NCI-H146 (cell line): ENCODE measurements at places on chromosomes 2 and 18.

GRCh38 chr2:69740502-69740951, 1.4 kb upstream of the ANXA4 start:
- no peak for DNase-seq

DNA sequence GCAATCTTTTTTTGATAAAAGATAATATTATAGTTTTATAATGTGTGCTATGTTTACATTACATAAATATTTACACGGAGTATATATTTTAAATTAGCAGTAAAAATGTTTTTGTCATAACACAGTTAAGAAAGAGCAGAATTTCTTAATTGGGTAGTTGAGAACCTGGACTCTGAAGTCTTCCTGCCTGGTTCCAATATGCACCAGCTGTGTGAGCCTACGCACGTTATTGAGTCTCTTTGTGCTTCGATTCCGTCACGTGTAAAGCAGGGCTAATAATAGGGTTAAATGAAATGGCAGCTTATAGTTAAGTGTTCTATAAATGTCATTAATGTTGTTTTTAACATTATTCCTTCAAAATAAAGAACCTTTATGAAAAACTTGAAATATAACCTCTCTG, 1.2 kb upstream of the CCDC88A start:
- DNase-seq, result no peak

GRCh38 chr2:119583291-119583690, 39.0 kb downstream of the CFAP221 start:
- DNase-seq, result no peak

DNA sequence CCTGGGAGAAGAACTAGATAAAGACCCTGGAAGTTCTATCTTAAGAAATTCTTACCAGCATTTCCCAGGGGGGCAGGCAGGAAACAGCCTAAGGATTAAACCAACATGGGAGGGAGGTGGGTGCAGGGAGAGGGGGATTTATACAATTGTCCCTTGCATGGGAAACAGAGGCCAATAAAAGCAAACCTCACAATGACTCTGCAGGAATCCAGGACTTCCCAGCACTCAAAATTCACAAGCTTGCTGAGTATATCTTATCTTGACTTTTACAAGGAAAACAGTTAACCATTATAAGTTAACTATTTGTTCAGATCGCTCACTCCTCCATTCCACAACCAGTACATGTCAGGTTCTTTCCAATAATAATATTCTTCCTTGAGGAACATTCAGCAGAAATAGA, 241.3 kb downstream of the MREG start:
- no peak for DNase-seq

DNA sequence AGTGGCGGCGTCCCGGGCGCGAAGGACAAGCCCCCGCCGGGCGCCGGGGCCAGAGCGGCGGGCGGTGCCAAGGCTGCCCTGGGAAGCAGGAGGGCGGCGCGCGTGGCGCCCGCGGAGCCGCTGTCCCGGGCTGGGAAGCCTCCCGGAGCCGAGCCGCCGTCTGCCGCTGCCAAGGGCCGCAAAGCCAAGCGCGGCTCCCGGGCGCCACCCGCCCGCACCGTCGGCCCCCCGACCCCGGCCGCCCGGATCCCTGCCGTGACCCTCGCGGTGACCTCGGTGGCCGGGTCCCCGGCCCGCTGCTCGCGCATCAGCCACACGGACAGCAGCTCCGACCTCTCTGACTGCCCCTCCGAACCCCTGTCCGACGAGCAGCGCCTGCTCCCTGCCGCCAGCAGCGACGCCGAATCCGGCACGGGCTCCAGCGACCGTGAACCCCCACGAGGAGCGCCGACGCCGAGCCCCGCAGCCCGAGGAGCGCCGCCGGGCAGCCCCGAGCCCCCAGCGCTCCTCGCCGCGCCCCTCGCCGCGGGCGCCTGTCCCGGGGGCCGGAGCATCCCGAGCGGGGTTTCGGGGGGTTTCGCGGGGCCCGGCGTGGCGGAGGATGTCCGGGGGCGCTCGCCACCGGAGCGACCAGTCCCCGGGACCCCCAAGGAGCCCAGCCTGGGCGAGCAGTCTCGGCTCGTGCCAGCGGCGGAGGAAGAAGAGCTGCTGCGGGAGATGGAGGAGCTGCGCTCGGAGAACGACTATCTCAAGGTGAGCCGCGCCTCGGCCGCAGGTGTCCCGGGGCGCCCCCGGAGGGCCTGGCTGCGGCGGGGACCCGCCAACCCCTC, 820 bp downstream of the MTCL1 start:
- peak; percentile 57 for DNase-seq

DNA sequence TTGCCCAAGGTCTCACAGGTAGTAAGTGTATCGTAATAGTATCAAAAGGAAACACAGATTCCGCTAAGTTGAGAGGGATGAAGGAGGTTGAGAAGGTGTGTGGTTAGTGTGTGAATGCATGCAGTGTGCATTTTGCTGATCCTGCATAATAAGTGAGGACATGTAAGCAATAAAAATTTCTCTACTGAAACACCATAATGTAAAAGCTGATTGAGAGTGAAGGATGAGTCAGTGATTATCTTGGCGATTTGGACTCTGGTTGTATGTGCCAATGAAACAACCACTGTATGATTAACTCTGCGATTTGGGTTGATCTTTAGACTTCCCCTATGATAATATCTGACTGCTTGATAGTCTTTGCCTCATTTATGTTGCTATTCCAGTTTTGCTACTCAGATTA, 16.7 kb upstream of the ADGRF3 start:
- no peak for DNase-seq

GRCh38 chr18:54983041-54983686, 23.9 kb upstream of the CCDC68 start:
- peak; percentile 60 for DNase-seq

DNA sequence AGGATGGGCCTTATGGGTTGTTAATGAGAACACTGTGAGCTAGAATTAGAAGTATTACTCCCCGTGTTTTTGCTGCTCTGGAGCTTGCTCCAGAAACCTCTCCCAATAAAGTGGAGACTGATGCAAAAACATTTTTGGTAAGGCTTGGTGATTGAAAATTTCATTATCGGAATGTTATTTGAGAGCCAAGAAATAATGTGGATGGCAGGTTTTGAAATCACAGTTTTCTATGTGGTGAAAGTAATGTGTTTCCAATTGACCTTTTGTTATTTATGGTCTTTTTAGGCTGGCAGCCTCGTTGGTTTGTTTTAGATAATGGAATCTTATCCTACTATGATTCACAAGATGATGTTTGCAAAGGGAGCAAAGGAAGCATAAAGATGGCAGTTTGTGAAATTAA, 5.1 kb downstream of the PLEKHA3 start:
- DNase-seq, result no peak

DNA sequence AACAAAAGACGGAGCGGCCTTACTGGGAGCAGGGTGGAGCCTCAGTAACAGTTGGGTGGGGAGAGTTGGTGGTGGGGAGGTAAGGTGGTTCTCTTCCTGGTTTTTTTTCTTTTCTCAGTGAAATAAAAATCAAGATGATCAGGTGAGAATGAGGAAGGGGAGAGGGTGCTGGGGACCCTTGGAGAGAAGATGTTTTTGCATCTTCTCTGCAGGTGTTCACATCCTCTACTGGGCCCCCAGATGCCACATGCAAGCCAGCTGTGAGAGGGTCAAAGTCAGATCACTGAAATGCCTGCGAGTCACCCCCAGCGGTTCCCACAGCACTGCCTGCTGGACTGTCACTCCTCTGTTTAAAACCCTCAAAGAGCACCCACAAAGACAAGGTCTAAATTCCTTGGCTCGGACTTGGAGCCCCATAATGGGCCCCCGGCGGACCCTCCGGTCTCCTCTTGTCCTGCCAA, 69.8 kb upstream of the FHL2 start:
- DNase-seq, result no peak

- DNase-seq, result no peak
Measured at GRCh38 chr2:98404556-98405250, 40.0 kb upstream of the INPP4A start.

DNA sequence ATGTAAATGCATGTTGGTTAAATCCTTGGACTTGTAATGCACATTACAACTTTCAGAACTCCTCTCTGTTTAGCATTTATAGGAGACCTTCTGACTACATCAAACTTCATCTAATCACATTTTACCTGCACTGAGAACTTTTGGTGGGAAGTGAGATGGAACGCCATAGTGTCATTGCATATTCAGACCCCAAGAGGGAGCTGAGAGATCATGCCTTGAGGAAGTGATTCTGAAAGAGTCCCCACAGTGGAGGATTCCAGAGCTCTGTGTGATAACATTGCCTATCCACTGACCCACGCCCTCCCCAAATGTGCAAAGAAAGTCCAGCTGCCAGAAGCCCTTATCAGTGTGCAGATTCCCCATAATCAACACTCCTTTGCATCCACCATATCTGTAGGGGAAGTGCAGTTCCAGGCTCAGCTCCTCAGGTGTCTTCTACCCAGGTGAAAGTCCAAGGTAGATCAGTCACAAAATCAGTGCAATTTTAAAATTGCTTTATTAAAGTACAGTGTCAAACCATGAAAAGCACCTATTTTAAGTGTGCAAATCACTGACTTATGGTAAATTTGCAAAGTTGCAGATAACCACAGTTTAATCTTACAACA, 212.4 kb downstream of the RPIA start:
- peak; percentile 40 for DNase-seq

DNA sequence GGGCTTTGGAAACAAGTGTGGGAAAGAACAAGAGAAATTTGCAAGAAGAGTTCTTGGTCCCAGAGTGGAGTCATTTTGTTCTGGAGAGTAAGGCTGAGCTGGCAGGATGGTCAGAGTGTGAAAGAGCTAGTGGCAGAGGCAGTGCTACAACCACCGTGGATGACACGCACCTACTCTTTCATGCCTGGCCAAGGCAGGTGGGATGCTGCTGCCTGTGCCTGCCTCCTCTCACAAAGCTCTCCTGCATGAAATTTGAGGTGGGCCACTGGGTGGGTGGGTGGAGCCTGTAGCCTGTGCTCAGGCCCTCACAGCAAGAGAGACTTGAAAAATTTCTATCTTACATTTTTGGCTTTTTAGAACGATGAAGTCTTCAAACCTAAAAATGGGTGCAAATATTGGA, 9.4 kb upstream of the INO80C start:
- DNase-seq, result no peak

GRCh38 chr18:43108882-43109281, 6.6 kb downstream of the RIT2 start:
- DNase-seq, result no peak

DNA sequence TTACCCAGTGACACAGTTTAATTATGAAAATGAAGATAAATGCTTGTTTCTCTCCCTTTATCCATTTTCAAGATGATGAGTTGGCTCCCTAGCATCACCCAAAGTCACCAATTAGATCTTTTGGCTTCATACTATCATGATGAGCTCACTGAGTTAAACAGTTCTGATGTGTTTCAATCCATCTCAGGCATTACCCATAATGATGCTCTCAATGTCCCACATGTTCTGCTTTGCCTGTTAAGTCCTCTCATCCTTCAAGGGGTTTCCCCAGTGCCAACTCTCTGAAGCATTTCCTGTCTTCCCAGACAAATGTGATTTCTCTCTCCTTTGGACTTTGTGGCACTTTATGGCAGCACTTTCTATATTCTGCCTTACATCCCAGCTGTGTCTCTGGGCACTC, 92.6 kb downstream of the EPB41L3 start:
- no peak for DNase-seq

- DNase-seq, result no peak
Measured at GRCh38 chr2:11677136-11678055, 7.4 kb upstream of the NTSR2 start.

DNA sequence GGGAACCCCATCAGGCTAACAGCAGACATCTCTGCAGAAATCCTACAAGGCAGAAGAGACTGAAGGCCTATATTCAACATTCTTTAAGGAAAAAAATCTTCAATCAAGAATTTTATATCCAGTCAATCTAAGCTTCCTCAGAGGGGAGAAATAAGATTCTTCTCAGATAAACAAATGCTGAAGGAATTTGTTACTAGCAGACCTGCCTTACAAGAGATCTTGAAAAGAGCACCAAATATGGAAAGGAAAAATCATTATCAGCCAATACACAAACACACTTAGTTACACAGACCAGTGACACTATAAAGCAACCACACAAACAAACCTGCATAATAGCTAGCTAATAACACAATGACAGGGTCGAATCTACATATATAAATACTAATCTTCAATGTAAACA, 96.5 kb downstream of the SUCLG1 start:
- no peak for DNase-seq

GRCh38 chr2:17620841-17621240, 80.3 kb downstream of the VSNL1 start:
- no peak for DNase-seq

- peak; percentile 35 for DNase-seq
Measured at GRCh38 chr2:186695081-186695756, 1.4 kb downstream of the FAM171B start.

- peak; percentile 71 for DNase-seq
Measured at GRCh38 chr2:85577386-85578242, at the start of gene VAMP8. Gene VAMP8 (plus strand): TSS chr2:85577586. CDS start chr2:85577647, 61 bp downstream.

GRCh38 chr2:103008586-103008985, 246.8 kb downstream of the TMEM182 start:
- DNase-seq, result no peak

- no peak for DNase-seq
Measured at GRCh38 chr2:75545922-75546321, 14.8 kb downstream of the EVA1A start.

DNA sequence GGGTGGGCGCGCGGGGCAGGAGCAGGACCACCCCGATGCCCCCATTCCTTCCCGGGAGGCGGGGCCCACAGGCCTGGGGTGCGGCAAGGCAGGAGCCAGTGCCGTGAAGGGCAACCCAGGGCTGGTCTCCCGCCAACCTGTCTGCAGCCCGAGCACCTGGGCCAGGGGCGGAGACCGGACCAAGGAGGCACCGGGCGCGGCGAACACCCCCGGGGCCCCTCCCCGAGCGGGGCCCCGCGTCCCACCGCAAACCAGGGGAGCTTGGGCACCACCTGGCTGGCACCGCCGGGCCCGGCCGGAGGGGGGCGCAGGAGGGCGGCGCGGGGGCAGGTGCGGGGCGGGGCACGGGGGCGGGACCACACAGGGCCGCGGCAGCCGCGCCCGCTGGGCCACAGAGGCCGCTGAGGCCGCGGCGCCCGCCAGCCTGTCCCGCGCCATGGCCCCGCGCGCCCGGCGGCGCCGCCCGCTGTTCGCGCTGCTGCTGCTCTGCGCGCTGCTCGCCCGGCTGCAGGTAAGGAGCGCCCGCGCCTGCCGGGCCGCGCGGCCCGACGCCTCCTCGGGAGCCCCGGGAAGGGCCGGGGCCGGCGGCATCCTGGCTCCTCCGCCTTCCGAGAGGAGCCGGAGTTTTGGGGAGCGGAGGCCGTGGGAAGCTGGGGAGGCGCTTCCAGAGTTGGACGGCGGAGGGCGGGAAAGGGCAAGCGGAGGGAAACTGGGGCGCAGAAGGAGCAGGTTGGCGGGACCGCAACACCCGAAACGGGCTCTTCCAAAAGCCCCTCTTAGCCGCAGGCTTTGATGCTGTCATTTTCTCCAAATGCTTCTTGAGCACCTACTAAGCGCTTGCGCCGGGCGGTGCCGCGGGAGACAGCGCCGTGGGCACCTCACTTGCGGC, at the start of gene TNFRSF11A:
Gene TNFRSF11A (plus strand): TSS at position 394 of the 889 bp plus-strand sequence. CDS start 43 bp downstream, at position 437.
- DNase-seq, result peak; percentile 86
